Stimulated activated CD8-positive, alpha-beta memory T cell treated with anti-CD3 and anti-CD28 coated beads, Interleukin-15, amount 100 ng/mL, for 4 hours (primary cell): ENCODE measurements at places on chromosomes 4 and X.

DNA sequence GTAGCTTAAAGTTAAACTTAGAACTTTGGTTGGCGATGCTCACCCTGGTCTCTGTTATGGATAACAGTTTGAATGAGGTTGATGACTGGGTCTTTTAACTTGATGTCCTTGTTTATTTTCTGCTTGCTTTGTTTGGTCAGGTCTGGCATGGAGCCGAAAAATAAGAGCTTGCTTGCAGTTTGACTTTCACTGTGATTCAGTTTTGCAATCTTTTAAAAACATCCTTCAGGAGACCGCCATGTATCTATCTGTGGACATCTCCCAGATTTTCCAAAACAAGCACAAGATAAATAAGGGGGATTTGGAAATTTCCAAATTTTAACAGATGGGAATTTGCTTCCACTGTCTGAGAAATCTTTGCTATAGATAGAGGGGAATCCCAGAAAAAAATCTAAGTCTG is 246.7 kb downstream of the PALLD start:
- no peak for DNase-seq

GRCh38 chr4:25560605-25561004 is 95.0 kb upstream of the SLC34A2 start:
- DNase-seq: no peak

GRCh38 chrX:1388651-1389050 is 3.3 kb downstream of the SLC25A6 start:
- DNase-seq: no peak

GRCh38 chrX:130805903-130806302 is 97.1 kb downstream of the ENOX2 start:
- DNase-seq: no peak

DNA sequence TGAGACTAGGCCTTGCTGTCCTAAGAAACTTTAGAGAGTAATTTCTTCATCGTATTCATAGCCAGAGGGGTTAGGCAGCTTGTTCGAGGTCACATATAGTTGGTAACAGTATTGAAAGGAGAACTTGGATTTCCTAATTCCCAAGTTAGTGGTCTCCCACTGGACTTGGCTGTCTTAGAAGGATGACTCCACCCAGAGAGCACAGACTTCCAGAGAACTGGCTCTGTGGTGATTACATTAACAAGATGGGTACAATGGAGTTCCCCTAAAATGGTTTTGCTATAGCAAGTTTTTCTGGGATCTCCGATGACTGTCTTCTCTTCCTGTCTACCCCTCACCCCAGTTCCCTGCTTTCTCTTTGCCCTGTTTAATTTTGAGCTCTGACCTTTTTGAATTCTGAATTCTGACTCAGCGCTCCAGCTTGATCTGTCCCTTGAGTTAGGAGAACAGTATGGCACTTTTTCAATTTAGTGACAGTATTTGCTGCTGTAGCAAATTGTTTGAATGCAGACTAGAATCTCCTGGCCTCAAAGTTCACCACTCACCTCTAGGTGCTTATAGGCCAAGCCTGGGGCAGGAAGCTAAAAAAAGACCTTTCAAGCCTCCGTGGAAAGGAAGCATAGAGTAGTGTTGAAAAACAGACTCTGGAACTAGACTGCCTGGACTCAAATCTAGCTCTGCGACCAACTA is 6.9 kb downstream of the MSN start:
- no peak for DNase-seq

GRCh38 chr4:53942712-53943111 is 121.7 kb downstream of the CHIC2 start:
- no peak for DNase-seq

- DNase-seq: no peak
These were observed 2108.9 kb upstream of the TENM3 start for GRCh38 chr4:180134091-180134866.

DNA sequence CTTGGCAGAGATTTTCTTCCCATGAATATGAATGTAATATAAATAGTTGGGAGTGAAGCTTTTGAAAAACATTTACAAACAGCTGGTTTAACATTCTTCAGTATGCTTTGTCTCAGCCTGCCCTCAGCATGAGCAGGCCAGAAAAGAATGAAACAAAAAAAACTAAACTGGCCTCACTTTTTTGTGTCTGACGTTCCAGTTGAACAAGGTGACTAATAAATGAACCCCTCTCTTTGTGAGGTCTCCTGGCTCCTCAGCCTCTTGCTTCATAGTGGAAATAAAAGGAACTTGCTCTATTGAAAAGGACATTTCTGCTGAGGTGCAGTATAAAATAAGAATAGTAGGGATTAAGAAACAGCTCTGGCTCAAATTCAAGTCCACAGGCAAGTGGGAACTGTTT is 9.4 kb downstream of the CHST7 start:
- DNase-seq: no peak

- DNase-seq: no peak
These were observed 242.2 kb upstream of the CTSO start for GRCh38 chr4:156195914-156196313.
